ENCODE measurements at places on chromosomes 13 and 19.

DNA sequence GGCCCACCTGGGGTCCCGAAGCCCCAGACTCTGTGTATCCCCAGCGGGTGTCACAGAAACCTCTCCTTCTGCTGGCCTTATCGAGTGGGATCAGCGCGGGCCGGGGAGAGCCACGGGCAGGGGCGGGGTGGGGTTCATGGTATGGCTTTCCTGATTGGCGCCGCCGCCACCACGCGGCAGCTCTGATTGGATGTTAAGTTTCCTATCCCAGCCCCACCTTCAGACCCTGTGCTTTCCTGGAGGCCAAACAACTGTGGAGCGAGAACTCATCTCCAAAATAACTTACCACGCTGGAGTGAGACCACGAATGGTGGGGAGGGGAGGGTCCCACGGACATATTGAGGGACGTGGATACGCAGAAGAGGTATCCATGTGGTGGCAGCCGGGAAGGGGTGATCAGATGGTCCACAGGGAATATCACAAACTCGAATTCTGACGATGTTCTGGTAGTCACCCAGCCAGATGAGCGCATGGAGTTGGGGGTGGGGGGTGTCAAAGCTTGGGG is 1.0 kb upstream of the ICAM5 start:
- DNase-seq: peak; percentile 83

DNA sequence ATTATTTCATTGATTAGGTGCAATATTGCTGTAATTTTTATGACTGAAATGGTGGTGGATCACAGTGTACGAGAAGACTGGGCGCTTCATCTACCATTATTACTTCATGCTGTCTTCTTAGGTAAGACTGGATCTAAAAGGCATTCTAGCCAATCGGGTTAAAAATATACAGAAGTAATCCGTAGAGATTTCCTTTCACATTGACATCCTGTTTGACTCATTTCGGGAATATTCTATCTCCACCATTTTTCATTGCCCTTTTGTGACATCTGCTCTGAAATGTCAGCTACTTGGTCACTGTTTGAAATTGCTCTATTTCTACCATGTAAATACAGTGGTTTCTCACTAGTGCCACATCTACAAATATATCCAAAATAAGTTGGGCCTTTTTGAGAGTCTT is 90.2 kb downstream of the ZAR1L start:
- DNase-seq: no peak

- DNase-seq: no peak
Observed at GRCh38 chr19:16198370-16198651, 600 bp downstream of the AP1M1 start.

GRCh38 chr13:27969082-27969865 is at the start of gene CDX2:
Gene CDX2, minus strand, starts transcription at chr13:27969315. Its CDS starts 309 bp downstream, at chr13:27969006.
- no peak for DNase-seq

- no peak for DNase-seq
Observed at GRCh38 chr19:437041-437440, 23.8 kb downstream of the SHC2 start.

Measured in OCI-LY7 (cell line).